OCI-M1 (cell line): ENCODE measurements at places on chromosomes 4 and X.
A peak's percentile ranks its signal among the peaks of the same experiment; 100 is the strongest.

DNA sequence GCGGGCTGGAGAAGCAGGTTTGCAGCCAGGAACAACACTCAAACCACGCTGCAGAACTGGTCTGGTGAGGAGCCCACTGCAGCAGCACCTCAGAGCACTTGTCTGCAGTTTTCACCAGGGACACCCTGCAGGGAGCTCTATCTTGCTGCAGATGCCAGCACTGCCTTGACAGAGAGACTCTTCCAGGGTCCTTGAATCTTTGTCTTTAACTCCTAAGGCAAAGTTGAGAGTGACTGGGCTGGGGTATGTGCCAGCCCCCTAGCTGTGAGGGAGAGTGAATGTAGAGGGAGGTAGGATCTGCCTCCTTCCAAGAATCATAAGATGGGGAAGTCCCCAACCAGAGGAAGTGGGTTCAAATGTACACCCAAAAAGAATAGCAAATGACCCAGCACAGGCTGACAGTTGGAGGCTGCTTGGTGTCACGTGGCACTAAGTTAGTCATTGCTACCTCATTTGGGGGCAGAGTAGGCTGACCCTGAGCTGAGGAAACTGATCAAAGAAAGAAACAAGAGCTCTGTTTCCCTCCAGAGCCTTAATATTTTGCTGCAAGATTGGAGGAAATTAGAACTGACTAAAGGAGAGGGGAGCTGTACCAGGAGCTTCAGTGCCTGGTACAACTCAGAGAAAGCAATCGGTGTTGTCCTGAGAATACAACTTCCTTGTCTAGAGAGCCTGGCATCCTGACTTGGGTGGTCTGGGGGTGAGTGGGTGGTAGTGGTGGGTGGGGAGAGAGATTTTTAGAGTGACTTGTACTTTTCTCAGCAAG, 28.2 kb upstream of the HUWE1 start:
- DNase-seq: peak; percentile 81

DNA sequence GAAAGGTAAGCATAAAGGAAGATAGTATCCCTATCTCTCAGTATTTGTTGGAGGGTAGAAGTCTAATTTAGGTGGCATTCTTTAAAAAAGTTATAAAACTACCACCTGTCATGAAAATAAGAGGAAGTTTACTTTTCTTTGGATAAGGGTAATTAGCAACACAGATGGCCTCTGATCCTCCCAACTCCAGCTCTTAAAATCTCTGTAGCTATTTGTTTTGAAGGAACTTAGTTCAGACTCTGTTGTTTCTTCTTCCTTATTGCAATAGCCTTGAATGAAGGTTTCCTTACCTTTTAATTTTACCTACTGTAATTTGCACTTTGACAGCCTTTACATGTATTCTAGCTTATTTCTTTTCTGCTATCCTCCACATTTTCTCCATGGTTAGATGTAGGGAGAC, 1261.3 kb downstream of the RAPGEF2 start:
- DNase-seq: no peak

- peak; percentile 49 for DNase-seq
Observed at GRCh38 chr4:52658641-52659000, 480 bp downstream of the USP46 start.

GRCh38 chr4:173990869-173991210, 292.6 kb downstream of the FBXO8 start:
- no peak for DNase-seq

DNA sequence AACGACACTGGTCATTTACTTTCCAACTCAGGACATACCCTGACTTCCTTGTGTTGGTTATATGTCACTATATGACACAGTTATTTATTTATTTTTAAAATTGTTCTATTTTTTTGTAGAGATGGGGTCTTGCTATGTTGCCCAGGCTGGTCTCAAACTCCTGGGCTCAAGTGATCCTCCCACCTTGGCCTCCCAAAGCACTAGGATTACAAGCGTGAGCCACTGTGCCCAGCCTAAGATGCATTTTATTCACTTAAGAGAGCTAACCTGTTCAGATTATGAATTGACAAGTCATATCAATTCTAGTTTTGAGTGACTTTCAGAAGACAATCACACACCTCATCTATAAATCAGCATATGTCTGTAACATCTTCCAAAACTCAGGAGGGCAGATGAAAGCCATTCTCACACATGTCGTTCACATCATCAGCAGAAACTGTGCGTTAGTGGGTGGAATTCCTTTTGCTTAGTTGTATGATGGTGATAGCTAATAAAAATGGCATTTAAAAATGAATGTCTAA, 9.4 kb upstream of the RHOH start:
- DNase-seq: no peak

GRCh38 chrX:25659317-25659716, 478.8 kb upstream of the MAGEB18 start:
- DNase-seq: no peak

GRCh38 chrX:39850630-39851152, 247.1 kb downstream of the BCOR start:
- DNase-seq: peak; percentile 29

DNA sequence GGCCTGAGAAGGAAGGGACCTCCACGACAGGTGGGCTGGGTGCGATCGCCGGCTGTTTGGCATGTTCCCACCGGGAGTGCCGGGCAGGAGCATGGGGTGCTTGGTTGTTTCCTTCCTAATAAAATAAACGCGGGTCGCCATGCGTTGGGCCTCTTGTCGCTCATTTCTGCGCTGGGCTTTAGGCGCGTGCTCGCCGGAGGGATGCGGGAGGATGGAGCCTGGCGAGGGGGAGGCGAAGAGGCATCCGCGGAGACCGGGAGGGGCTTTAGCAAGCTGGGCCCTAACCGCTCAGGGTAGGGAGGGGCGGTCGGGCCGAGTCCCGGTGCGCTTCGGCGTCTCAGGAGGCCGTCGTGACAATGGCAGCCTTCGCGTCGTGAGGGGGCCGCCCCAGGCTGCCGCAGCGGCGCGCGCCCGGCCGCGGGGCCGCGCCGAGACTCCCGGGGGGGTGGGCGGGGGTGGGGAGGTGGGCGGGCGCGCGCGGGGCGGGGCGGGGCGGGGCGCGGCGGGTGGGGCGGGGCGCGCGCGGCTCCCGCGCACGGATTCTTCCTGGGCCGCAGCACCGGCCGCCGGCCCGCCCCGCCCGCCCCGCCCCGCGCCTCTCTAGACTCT, 476 bp upstream of the GDI1 start:
- no peak for DNase-seq

DNA sequence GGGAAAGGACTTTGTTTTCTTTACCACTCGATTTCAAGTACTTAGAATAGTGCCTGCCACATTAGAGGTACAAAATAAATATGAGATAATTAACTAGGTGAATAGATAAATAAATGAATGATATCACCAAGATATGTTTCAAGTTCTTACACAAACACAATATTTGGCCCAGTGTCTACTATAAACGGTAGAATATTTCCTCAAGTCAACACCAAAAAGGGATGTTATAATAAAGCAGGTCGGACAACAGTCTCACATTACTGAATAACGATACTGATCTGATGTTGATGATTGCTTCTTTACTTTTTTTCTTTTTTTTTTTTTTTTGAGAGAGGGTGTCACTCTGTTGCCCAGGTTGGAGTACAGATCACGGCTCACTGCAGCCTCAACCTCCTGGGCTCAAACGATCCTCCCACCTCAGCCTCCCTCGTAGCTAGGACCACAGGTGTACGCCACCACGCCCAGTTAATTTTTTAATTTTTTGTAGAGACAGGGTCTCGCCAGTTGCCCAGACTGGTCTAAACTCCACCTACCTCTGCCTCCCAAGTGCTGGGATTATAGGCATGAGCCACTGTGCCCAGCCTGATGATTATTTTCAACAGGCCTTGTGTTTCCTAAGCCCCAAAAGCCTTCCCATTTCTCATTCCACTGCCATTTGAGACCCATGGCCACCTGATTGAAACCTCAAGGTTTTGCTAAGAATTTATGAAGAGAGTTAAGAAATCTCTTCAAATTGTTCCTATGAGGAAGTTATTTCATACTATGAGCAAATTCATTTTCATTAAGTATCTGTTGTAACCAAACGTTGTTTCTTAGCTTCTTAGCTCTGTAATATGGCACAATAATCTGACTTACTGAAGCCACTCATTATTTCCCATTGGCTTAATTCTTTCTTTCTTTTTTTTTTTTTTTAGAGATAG, 2.3 kb downstream of the MANBA start:
- DNase-seq: no peak

- peak; percentile 76 for DNase-seq
Observed at GRCh38 chrX:10169175-10169574, 12.4 kb downstream of the CLCN4 start.

- no peak for DNase-seq
Observed at GRCh38 chrX:124338733-124339514, 6.5 kb downstream of the TEX13D start.

DNA sequence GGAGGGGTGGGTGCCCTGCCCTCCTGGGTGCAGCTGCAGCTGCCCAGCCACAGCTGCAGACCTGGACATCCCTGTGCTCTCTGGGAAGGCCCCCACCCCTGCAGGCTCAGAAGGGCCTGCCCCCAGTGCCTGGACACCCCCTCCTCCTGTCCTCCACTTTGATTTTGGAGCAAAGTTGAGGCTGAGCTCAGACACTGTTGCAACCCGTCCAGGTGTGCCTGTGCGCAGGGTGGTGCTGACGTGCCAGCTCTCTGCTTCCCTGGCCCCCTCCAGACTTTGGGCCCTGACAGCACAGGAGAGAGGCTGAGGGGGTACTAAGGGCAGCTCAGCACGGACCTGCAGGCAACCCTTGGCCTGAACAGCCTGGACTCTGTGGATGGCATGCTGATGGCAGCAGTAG, 750.3 kb downstream of the ARAP2 start:
- no peak for DNase-seq

DNA sequence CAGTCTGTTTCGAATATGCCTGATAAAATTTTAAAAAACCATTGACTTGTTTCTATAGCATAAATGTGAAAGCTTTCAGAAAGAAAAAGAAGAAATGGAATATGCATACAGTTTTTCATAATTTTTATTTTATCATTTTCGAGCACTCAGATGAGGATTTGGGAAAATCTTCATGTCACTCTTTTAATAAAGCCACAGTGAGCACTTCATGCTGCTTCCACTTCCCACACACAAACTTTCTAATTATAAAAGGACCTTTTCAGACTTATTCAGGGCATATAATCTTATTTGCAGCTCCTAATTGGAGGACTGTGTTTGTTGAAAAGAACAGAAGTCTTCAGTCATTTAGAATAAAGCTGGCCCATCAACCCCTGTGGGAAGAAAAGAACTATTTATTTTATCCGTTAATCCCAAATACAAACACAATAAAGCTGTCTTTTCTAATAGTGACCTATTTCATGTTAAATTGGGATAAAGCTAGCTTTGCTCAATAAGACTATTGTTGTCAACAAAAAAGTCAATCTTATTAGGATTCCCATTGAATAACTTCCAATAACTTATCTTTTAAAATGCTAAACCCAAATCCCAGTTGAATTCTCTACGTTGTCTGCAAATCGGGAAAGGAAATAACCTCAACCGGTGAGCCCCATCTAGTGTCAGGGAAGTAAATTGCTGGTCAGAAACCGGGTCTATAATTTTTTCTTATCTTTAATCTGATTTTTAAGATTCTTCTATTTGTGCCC, 211.5 kb downstream of the PDGFRA start:
- peak; percentile 78 for DNase-seq

- peak; percentile 91 for DNase-seq
Observed at GRCh38 chr4:169100670-169101101, 90.6 kb upstream of the CBR4 start.

DNA sequence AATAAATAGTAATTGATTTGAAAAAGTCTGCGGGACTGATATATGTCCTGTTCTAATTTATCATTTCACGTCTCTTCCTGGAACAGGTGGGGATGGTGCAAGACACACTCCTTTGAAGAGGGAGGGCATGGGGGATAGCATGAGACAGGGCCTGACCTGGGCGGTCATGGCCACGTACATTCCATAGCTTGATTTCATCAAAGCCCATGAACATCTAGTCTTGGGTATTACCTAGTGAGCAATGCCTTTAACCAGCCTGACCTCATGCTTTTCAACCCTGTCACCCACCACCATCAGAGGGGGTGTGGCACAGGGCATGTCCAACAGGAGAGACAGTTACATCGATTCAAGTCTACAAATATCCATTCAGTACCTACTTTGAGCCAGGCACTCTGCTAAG, 52.3 kb upstream of the HOPX start:
- DNase-seq: no peak

DNA sequence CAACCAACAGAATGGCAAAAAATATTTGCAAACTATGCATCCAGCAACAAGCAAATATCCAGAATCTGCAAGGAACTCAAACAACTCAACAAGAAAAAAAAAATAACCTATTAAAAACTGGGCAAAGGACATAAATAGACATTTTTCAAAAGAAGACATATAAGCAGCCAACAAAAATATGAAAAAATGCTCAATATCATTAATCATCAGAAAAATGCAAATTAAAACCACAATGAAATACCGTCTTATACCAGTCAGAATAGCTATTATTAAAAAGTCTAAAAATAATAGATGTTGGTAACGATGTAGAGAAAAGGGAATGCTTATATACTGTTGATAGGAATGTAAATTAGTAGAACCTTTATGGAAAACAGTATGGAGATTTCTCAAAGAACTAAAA, 53.4 kb downstream of the WDR19 start:
- DNase-seq: no peak

GRCh38 chrX:96438803-96439202, 245.8 kb upstream of the DIAPH2 start:
- DNase-seq: no peak

GRCh38 chrX:108485960-108486359, 46.3 kb downstream of the COL4A5 start:
- DNase-seq: no peak

DNA sequence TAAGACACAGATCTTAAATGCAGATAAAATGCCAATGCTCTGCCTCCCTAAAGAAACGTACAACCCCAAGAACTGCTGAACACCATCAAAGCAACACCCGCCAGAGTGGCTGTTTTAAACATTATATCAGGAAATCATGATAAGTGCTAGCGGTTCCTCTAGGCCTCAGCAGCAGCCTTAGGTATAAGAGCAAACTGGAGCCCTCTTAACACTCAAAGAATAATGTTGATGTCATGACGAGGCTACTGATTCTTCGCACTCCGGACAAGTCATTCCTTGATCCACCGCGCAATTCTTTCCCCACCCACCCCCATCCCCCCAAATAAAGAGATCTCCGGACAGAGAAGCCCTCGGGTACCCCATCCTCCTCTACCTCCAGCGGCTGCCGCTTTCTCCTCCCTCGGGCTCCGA, 507 bp downstream of the LIN54 start:
- peak; percentile 74 for DNase-seq

DNA sequence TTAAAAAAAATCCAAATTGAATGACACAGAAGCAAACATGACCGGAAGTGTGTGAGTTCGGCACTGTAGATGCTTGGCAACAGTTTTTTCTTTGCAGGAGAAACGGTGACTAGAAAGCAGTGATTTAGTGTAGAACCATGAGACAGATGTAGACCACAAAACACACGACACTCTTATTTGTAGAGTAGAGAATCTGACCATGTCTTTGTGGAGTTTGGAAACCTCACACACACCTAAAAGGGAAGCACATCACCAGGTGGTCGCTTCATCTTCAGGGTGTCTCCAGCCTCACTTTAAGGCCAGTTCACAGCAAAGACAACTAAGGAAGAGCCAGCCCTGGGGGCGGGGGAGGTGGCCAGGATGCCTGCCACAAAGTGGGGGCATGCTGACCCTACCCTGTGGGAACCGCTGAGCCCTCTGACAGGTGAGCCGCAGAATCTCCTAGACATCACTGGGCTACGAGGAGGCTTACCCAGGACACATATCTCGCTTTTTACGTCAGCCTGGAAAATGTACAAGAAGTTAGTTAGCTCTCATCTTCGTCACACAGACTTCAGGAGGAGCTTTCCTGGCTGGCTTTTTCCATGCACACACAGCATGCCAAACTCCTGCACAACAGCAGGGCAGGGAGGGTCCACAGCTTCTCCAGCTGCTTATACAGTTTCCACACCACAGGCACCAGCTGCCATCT, 64.4 kb upstream of the PDLIM3 start:
- no peak for DNase-seq
